NCI-H187 treated with DMSO at 0.1 percent for 48 hours (cell line): ENCODE measurements at places on chromosomes 12 and 14.

GRCh38 chr14:39275395-39275794 is 41.7 kb downstream of the MIA2 start:
- no peak for DNase-seq

DNA sequence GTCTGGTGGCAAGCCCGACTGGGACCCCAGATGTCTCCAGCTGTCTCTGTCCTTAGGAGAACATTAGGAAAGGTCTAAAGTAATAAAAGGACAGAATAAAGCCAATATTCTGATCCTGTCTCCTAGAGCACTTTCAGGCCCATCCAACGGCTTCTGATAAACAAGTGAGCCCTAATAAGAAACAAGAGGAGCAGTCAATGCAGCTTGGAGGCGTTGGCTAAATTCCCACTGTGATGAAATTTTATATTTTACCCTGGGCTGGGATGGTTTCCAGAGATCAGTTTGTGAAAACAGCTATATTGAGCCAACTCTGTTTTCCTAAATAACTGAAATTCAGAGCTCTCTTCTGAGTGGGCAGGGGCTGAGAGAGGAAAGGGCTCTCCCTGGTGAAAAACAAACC is 55.5 kb upstream of the SRRM4 start:
- no peak for DNase-seq

- no peak for DNase-seq
These were observed 5.5 kb downstream of the ZCCHC8 start for GRCh38 chr12:122495258-122495657.

DNA sequence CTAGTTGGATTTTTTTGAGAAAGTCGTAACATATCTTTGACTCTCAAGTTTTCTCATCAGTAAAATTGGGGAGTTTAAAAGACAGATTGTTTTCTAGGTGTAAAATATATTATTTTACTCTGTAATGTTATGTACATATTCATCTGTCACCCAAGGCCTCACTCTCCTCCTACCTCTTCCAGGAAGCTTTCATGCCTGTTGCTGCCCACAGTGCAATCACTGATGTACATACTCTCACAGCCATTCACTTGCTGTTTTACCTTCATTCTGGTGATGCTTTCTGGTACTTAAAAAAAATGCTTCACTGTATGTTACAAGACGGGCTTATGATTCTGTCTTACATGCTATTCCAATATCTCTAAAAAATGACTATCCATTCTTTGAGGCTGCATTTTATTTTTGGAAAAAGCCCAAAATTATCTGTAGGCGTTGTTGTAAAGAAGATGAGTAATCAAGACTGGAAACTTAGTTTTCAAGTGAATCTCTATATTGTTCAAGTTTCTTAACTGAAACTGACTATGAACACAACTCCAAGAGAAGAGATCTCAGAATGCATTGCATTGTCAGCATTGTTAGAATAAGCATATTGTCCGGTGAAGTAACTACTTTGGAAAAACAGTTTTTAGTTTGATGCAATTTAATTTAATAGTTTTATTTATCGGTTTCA is 82.5 kb downstream of the LMO3 start:
- DNase-seq, result no peak

DNA sequence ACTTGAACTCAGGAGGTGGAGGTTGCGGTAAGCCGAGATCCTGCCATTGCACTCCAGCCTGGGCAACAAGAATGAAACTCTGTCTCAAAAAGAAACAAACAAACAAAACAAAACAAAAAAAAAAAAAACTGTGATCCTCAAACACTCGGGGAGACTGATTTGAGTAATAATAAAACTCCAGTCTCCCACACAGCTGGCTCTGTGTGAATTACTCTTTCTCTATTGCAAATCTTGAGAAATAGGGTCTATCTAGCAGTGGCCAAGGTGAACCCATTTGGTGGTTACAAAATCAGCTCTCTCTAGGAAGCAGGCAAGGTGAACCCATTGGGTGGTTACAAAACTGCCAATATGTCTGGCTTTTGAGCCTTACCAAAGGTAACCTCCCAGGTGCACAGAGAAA is 6.0 kb upstream of the ACOT6 start:
- DNase-seq, result no peak

DNA sequence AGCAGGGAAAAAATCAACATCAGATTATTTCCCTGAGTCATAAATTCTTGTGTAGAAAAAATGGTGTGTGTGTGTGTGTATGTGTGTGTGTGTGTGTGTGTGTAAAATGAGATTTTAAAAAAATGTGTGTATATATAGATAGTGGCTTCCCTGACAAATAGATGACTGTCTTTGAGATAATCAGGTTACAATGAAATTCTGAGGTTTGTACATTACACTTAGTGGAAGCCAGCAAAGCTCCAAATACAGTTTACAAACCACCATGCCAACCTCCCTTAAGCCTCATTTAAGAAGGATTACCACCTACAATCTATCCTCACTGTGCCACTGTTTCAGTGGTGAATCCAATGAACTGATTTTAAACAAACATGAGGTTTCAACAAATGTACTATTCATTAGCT is 93.8 kb downstream of the MED13L start:
- DNase-seq, result no peak
